ENCODE measurements at places on chromosomes 11 and 22.

DNA sequence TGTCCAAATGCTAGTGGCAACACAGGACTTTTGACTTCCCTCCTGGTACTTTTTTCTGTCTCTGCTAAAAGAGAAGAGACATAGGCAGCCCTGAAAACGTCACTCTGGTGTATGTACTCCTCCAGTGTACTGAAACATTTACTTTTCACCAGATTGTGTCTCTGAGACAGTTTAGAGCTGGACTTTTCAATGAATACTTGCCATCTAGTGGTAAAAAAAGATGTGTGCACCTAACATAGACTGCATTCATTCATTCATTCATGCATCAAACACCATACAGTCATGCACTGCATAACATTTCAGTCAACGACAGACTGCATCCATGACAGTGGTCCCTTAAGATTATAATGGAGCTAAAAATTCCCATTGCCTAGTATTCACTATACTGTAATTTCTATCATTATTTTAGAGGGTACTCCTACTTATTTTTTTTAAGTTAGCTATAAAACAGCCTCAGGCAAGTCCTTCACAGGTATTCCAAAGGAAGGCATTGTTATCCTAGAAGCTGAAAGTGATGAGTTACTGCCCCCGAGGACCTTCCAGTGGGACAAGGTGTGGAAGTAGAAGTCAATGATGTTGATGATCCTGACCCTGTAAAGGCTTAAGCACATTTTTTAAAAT is 186.2 kb downstream of the SPON1 start:
- DNase-seq = no peak

DNA sequence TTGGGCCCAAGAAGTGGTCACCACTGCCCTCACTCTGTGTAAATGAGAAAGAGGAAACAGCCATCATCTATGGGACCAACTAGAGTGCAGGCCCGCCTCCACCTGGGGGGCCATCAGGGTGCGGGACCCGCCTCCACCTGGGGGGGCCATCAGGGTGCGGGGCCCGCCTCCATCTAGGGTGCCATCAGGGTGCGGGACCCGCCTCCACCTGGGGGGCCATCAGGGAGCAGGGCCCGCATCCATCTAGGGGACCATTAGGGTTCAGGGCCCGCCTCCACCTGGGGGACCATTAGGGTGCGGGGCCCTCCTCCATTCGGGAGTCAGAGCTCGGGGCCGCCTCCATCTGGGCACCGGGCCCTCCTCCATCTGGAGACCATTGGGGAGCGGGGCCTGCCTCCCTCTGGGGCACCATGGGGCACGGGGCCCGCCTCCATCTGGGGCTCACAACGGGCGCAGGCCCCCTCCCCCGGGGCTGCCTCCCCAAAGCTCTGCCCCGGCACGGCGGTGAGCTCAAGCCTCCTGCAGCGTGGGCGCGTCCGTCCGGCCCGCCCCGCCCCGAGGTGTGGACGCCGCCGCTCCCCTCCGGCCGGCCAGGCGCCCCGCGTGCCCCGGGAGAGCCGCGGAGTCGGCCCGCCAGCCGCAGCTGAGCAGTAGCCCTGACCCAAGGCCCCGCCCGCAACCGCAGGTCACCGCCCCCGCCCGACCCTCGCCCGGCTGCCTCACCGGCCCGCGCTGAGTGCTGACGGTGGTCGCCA is 512 bp downstream of the TOLLIP start:
- no peak for DNase-seq

GRCh38 chr11:123580557-123581275 is 73.7 kb downstream of the SCN3B start:
- DNase-seq = peak; percentile 39

GRCh38 chr22:46008291-46008690 is 31.3 kb upstream of the WNT7B start:
- DNase-seq = no peak

GRCh38 chr11:6587360-6587953 is 16.0 kb downstream of the RRP8 start:
- no peak for DNase-seq

- no peak for DNase-seq
These were observed 32.4 kb downstream of the GALNT18 start for GRCh38 chr11:11589437-11589836.

- no peak for DNase-seq
These were observed 7.0 kb downstream of the KIRREL3 start for GRCh38 chr11:126993599-126993998.

- DNase-seq = no peak
These were observed 34.4 kb upstream of the RASD2 start for GRCh38 chr22:35506259-35506570.

DNA sequence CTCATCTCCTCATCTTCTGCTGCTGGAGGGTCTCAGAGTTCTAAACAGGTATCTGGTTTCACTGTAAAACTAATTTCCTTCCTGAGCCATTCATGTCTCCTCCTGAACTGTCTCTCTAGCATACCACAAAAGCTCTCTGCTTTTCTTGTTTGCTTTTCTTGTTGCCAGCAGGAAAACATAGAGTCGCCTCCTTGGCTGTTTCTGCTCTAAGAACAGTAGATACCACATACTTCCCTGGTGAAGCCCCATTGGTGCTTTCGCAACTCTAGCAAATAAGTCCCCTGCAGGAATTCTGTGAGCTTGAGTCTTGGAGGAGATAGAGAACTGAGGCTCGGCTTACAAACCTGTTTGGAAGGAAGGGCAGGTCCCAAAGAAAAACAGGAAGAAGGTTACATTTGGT is 7.0 kb downstream of the DIXDC1 start:
- DNase-seq = no peak

DNA sequence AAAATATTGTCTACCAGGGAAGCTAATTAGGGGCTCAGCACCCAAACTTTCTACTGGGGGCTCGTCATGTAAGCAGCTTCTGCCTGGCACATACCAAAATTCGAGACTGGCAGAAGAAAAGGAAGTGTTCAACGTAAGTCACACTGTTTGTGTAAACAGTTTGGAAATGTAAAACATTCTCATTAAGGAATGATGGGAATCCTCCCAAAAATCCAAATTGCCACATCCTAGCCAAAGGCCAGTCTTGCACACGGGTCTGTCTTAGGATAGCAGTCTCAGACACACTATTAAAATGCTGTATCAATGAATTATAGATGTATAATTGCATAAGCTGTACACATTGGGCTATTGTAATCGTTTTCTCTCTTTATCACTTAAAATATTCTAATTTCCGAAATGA is 28.9 kb downstream of the CUL5 start:
- DNase-seq = no peak

GRCh38 chr22:36583546-36583945 is 54.6 kb upstream of the EIF3D start:
- DNase-seq = no peak

DNA sequence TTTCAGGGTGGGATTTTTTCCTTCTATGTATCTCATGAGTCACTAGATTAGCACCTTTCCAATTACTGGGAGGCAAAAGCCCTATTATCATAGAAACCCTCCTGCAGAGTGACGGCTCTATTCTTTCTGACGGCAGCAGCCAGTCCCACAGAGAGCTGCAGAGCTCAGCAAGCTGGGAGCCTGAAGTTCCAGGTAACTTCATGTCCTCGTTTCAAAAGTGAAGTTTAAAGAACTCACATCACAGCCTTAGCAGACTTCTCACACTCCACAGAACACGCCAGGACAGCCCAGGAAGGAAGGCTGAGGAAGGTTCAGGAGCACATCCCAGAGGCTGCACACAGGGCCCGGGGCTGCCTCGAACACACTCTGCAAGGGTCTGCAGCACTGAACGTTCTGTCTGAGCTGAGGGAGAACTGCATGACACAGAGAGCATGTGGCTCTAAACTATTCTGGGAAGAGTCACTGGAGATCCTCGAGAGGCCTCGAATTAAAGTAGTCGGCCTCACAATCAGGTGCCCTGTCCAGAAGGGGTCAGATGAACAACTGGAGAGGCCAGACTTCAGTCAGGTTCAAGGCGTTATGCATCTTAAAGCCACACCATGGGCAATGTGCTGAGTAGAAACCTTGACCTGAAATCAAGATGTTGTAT is 104.2 kb upstream of the DRD2 start:
- peak; percentile 62 for DNase-seq

GRCh38 chr11:112795142-112795815 is 165.9 kb upstream of the NCAM1 start:
- DNase-seq = no peak

- DNase-seq = no peak
These were observed 892.6 kb downstream of the TBC1D22A start for GRCh38 chr22:47654922-47655491.

DNA sequence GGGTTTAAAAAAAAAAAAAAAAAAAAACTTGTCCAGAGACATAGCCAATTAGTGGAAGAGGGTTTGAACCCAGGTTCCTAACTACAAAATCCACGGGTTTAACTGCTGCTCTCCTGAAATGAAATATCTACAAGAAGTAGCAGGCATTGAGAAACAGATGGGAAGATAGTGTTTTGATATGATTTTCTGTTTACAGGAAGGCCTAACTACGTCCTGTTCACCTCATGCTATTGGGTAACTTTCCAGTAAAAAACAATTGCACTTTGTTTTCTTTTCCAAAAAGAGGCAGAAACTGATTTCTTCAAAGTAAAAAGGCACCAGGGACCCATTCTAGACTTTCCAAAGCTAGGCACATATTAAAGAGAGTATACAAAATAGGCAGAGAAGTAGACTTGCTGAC is 5.9 kb upstream of the C11orf91 start:
- DNase-seq = no peak

- DNase-seq = no peak
These were observed 165.2 kb downstream of the IGLL1 start for GRCh38 chr22:23414727-23415489.

DNA sequence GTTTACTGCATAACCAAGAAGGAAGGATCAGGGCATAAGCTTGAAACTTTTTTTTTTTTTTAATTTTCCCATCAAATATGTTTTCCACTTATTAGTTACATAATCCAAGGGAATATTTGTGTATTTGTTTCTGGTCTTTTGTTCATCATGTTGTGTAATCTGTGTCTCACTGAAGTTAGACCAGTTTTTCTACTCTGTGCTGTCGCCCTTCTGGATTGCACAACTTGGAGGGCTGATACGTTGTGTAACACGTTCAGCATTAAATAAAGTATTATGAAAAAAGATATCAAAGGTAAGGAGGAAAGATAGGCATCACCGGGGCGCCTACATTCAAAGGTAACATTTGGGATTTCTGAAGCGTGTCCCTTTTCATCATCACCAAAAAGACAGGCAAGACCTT is 3.3 kb upstream of the E2F8 start:
- no peak for DNase-seq

DNA sequence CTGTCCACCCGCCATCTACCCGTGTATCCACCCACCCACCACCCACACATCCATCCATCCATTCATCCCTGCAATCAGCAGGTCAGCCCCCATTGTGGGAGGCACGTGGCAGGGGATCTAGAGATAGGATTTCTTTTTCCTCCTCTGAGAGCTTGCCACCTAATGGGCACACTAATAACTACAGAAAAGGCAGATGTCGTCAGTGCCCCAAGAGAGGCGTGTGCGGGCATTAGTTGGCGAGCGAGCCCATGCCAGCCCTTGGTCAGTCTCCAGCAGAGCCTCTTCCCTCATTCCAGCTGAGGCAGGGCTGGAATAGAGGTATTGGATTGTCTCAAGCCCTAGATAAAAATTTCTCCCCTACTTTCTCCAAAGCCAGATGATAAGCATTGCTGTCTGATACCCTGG is 9.7 kb downstream of the USP2 start:
- DNase-seq = no peak

DNA sequence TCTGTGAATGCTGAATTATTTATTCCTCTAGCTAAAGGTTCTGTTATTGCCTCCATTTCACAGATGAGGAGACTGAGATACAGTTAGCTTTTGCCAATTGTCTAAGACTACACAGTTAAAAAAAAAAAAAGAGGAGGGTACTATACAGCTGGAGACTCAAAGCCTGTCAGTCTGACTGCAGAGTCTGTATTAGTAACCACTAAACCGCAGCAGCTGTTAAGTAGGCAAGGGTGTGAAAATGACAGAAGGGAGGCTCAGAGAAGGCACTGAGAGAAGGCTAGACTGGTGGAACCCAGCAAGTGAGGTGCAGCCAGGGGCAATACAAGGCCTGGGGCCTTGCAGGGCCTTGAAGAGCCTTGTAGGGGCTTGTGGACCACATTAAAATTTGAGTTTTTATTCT is 181.2 kb downstream of the CSNK2A3 start:
- DNase-seq = no peak

DNA sequence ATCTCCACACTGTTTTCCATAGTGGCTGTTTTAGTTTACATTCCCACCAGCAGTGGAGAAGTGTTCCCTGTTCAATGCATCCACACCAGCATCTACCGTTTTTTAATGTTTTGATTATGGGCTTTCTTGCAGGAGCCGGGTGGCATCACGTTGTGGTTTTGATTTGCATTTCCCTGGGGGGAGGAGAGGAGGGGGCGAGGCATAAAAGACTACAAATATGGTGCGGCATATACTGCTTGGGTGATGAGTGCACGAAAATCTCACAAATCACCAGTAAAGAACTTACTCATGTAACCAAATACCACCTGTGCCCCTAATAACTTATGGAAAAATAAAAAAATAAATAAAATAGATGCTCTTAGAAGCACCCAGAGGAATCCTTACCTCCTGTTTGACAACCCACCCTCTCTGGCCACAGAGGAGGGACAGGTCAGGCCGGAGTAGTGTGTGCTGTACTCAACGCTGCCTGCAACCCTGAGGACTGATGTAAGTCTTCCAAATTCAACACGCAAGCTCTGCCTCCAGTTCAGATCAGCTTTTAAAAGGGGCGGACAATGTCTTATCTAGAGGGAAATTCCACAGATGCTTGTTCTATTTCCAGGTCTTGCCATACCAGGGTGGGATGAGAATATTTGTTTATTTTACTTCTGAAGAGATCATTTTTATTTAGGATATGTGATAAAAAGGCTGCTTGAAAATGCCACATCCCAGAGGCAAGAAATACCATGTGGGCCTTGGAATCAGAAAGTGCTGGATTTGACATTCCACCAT is 329.6 kb upstream of the B3GAT1 start:
- DNase-seq = no peak

DNA sequence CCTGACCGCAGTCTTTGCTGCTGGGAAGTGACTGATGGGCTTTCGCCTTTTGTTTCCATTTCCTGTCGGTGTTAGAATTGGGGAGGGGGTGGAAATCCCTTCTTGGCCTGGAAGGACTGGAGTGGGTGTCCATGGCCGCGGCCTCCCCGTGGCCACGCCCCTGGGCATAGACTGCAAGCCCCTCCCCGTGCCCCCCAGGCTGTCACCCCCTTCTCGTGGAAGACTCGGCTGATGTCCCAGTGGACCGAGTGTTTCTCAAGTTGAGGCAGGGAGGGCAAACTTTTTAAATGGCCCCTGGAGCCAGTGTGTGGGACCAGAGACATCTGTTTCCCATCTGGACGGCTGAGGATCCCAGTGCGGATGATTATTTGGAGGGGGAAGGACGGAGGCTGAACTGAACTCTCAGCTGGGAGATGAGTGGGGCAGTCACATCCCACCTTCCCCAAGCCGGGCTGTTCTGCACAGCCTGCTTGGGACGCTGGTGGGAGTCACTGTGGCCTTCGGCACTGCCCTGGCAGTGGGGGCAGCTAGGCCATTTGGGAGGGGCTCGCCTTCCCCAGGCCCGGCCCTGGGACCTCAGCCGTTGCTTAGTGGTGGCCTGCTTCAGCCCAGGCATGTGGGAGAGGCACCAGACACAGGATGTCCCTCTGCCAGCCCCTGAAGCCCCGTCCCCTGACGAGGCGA is 1.6 kb downstream of the CD81 start:
- DNase-seq = no peak

- DNase-seq = peak; percentile 70
These were observed 161.1 kb downstream of the BBOX1 start for GRCh38 chr11:27201454-27202302.

Measured in NCI-H2227 treated with DMSO at 0.1 percent for 48 hours (cell line).